ENCODE measurements at places on chromosomes 3 and 15.

DNA sequence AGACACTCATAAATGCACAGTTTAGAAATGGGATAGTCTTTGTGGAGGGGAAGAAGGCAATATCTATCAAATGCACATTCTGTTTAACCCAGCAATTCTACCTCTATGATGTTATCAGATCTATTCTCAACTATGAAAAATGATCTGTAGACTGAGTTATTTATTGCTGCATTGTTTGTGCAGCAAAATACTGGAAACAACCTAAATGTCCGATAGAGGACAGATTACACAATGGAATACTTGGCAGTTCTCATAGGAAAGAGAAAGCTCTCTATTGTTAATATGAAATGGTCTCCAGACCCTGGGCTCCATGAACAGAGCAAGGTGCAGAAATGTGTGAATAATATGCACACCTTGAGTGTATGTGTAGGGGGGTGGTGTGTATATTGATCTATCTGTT is 49.0 kb upstream of the SELENOK start:
- no peak for DNase-seq

GRCh38 chr3:187612656-187613055 is 57.5 kb downstream of the SST start:
- peak; percentile 37 for DNase-seq

DNA sequence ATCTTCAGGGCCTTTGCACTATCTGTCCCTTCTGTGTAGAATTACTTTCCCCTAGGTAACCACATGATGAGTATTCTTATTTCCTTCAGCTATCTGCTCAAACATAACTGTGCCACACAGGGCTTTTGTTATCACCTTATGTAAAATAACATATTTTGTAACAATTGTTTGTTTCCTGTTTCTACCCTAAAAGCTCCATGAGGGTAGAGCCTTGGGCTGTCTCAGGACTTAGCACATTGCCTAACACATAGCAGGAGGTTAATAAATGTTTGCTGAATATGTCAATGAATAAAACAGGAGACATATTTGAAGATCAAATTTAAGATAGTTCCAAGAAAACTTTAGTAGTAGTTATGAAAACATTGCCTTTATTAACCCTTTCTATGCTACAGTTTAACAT is 14.7 kb downstream of the VGLL3 start:
- no peak for DNase-seq

DNA sequence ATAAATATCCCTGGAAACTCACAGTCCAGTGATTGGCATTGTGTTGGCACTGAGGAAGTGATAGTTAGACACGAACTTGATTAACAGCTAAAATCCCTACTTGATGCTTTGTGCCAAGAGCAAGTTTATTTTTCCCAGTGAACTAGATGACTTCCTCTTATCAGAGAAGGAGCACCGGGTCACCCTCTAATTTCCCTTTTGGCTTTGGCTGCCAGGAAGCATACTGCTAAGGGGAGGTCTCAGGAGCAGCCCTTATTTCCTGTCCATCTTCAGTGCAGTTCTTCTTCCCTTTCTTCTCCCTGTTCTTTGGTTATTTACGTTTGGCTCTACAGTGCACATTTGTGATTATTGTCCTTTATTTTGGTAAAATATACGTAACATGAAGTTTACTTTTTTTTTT is 13.0 kb downstream of the FBLN2 start:
- no peak for DNase-seq

DNA sequence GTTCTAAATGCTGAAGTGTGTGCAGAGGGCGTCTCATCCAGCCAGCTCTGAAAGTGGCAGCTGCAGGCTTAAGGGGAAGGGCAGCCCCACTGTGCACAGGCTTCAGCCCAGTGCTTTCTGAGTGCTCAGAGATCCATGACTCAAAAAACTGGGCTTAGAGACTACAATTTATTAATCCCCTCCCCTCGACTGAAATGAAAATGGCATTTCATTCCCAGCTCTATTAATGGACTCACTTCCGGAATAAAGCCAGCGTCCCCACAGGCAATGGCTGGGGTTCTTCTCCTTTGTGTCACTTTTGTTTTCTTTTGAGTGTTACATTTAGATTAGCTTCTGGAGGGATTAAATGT is 55.5 kb upstream of the PLXNA1 start:
- no peak for DNase-seq

DNA sequence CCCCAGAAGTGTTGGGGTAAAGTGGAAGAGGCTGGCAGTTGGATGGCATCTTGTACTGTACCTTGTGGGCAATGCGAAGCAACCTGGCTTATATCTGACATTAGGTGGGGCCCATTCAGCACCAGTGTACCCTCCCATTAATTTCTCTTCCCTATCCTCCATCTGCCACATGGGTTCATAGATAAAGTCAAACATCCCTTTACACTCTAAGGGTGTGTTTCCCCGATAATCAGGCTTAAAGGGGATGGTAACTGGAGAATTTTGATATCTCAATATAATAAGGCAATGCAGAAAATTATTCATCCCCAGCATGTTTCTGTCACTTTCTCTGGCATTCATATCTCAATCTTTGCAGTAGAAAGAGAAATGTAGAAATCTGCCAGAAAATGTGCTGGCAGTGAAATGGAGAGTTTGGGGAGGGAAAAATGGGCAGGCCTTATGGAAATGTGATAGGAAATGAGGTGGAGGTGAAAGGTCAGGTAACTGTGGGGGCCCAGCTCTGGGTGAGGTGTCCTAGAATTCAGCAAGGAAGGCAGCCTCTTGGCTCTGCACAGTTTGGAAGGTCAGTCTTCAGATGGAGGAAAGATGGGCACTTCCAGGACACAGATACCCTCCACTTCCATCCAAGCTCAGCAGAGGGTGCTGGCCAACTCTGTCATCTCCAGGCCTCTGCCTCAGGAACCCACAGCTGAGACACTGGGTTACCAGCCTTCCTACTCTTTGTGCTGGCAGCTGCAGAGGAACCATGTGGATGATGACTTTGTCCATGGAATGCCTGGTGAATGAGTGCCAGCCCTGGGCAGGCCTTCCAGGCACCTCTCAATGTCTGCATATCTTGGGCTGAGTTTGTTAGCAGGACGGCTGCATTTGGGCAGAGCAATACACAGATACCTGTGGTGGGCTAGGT is 325.9 kb upstream of the CTDSPL start:
- no peak for DNase-seq

GRCh38 chr3:139935016-139935865 is at the start of gene CLSTN2:
CLSTN2 (plus strand) TSS chr3:139935185.
- peak; percentile 7 for DNase-seq

DNA sequence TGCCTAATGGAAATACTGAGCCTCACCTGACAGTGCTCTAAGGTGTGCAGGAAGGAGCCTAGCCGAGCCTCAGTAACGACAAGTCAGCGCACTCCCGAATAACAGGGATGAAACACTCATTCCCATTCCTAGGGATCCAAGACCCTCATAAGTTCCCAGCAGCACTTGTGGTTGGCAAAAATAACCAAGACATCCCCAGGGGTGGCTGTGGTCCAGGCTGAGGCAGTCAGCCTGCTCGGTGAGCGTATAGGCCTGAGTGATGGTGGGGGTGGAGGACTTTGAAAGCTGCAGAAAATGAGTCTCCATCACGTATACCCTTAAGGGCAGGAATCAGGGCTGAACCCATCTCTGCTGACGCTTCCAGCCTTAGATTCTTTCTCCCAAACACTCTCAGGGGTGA is 120.1 kb downstream of the SMAD6 start:
- no peak for DNase-seq

DNA sequence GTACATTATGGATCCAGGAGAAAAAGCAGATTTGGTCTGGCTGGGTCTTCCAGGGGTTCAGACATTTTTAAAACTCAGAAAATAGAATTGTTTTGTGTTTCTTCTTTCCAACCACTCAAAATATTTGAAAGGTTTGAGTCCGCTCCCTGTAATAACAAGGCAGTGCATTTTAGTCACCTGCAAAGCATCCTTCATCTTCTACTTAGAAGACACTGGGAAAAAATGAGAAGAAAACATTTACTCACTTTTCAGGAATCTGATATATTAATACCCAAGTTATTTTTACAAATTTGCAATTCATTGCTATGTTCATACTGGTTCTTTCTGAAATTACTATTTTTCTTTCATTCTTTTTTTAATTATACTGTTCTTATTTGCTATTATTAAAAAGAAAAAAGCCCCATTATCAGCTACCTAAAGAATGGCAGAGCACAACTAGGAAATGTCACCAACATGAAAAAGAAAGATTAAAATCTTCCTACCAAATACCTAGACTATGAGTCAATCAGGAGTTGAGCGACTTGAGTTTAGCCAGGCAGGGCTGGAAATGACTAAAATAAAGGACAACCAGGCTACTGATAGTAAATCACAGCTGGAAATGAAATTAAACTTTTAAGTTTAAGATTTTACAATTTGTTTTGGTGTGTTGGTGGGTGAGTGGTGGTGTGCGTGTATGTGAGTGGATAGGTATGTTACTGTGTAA is 280.3 kb upstream of the THBS1 start:
- peak; percentile 76 for DNase-seq
